ENCODE measurements at places on chromosomes 7 and 10.

- no peak for DNase-seq
Measured at GRCh38 chr7:136925044-136925443, 56.6 kb downstream of the CHRM2 start.

- no peak for DNase-seq
Measured at GRCh38 chr7:20218279-20218678, 1.1 kb upstream of the MACC1 start.

- DNase-seq = no peak
Measured at GRCh38 chr10:23917251-23917840, 291.6 kb upstream of the KIAA1217 start.

- no peak for DNase-seq
Measured at GRCh38 chr10:48493083-48493871, 111.6 kb downstream of the ARHGAP22 start.

GRCh38 chr7:3309140-3309539 is 8.1 kb downstream of the SDK1 start:
- no peak for DNase-seq

DNA sequence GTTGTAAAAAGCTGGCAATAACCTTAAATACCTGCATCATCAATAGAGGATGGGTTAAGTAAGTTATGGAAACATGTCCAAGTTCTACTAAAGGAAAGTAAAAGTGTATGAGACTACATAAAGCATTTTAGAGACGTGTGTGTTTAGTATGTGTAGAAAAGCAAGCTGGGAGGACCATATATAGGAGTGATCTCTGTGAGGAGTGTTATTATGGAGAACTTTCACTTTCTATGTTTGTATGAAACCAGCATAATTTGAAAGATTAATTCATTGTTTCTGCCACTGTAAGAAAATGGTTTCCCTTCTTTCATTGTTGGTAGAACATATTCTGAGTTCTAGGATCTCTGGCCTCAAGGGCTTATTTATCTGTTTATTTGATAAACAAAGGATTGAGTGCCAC is 19.2 kb upstream of the PDLIM1 start:
- DNase-seq = no peak

DNA sequence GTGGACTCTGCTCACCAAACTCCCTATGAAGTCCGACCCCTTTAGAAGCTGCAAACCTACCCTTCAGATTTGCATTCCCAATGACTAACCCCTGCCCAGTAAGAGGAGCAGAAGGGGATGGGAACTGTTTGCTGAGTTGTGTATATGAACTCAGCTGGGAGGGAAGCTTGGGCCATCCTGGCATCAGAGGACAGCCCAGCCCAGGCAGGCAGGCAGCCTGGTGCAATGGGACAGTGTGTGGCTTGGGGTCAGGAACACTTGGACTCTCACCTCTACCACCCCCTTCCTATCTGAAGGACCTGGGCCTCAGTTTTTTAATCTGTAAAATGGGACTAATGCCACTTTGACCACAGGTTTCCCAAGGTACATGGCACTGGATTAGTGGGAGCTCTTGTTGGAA is 147.4 kb upstream of the GPR26 start:
- DNase-seq = no peak

DNA sequence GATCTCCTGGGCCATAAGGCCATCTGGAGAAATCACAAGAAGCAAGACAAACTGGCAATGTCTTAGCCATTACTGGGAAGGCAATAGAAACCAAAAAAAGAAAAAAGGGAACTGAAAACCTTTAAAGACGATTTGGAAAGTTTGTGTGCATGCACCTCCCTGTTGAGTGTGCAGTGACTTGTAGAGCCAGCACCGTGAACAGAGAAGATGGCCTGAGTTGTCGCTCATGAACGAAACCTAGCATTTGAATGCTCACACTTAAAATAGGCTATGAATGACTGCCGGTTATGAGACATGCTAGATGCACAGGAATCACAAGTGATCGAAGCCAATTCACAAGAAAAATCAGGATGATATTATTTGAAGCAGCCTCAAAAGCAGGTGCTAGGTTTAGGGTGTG is 151.3 kb upstream of the ADO start:
- no peak for DNase-seq

DNA sequence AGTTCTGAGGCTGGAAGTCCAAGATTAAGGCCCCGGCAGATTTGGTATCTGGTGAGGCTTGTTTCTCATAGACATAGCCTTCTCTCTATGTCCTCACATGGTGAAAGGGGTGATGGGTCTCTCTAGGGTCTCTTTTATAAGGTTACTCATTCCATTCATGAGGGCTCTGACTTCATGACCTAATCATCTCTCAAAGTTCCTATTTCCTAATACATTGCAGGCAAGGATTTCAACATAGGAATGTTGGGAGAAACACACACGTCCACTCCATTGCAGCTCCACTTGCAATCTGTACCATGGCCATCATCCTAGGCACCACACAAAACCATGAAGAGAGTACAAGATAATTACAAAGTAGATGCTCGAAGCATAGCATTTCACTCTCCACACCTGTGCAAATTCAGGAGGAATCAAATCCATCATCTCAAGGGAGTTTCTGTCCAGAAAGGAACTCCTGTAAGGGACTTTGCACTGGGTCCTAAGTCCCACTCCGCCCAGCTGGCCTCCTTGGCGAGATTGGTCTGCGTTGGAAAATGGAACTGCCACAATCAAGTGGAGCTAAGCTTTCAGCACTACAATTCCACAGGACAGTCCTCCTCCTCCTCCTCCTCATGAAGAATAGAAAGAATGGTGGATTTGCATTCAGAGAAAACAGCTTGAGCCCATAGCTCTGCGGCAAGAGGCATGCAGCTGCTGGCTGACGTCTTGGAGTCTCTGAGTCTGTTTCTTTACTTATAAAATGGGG is 8.8 kb downstream of the DDC start:
- no peak for DNase-seq

DNA sequence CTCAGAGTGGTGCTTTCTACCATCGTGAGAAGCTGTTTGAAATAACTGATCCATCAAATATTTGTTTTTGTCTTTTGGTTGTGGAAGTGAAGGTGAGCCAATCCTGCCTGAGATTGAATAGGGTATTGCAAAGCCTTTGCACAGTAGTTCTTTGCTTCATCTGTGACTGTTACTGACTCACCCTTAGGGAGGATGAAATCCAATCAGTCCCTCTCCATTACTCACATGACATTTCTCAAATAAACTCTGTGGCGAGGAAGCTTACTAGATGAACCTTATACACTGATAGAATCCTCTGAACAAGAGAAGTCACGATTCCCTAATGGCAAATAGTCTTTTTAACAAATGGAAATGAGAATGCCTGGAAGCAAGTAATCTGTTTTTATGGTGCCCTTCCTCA is 31.9 kb downstream of the HEPACAM2 start:
- no peak for DNase-seq

DNA sequence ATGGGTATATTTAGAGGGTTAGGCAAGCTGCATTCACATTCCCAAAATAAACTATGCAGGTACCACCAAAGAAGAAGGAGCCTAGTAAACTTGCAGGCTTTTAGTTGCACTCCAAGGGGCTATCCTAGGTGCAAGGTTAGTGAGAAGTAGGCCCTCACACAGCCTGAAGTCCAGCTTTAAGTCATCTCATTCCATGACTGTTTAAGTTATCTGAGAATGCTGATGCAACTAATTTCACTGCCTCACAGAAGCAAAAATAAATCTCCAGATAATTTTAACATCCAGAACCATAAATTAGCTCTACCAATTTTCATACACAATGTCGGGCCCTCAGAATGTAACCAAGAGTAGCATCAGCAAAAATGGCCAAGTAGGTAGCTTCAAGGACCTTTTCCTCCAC is 34.3 kb upstream of the HHEX start:
- no peak for DNase-seq

DNA sequence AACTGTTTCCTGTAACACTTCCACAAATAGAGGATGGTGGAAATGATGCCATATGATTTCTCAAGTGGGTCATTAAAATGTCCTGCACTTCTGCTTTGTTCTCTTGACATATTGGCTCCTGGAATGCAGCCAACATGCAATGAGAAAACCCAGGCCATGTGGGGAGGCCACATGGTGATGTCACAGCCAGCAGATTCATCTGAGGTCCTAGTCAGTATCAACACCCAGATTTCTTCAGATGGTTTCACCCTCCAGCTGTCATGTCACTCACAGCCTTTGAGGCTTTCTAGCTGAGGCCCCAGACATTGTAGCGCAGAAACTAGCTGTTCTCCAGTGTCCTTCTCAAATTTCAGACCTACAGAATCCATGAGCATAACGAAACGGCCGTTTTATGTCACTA is 102.3 kb upstream of the NUPR2 start:
- no peak for DNase-seq

DNA sequence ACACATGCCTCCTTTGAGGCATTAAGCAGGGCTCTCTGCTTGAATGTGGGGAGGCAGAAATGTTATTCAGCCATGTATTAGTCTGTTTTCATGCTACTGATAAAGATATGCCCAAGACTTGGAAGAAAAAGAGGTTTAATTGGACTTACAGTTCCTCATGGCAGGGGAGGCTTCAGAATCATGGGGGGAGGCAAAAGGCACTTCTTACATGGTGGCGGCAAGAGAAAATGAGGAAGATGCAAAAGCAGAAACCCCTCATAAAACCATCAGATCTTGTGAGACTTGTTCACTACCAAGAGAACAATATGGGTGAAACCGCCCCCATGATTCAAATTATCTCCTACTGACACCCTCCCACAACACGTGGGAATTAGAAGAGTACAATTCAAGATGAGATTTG is 37.9 kb downstream of the ST7 start:
- DNase-seq = no peak

- DNase-seq = no peak
Measured at GRCh38 chr10:10665750-10666149, 351.9 kb upstream of the CELF2 start.

GRCh38 chr7:27442455-27442854 is 199.9 kb downstream of the EVX1 start:
- DNase-seq = no peak

DNA sequence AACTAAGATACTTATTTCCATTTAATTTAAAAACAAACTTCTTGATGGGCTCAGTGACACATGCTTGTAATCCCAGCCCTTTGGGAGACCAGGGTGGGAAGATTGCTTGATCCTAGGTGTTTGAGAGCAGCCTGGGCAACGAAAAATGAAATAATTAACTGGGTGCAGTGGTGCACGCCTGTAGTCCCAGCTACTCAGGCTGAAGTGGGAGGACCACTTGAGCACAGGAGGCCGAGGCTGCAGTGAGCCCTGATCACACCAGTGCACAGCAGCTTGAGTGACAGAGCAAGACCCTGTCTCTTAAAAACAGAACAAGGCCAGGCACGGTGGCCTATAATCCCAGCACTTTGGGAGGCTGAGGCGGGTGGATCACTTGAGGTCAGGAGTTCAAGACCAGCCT is 37.4 kb downstream of the AVL9 start:
- no peak for DNase-seq

DNA sequence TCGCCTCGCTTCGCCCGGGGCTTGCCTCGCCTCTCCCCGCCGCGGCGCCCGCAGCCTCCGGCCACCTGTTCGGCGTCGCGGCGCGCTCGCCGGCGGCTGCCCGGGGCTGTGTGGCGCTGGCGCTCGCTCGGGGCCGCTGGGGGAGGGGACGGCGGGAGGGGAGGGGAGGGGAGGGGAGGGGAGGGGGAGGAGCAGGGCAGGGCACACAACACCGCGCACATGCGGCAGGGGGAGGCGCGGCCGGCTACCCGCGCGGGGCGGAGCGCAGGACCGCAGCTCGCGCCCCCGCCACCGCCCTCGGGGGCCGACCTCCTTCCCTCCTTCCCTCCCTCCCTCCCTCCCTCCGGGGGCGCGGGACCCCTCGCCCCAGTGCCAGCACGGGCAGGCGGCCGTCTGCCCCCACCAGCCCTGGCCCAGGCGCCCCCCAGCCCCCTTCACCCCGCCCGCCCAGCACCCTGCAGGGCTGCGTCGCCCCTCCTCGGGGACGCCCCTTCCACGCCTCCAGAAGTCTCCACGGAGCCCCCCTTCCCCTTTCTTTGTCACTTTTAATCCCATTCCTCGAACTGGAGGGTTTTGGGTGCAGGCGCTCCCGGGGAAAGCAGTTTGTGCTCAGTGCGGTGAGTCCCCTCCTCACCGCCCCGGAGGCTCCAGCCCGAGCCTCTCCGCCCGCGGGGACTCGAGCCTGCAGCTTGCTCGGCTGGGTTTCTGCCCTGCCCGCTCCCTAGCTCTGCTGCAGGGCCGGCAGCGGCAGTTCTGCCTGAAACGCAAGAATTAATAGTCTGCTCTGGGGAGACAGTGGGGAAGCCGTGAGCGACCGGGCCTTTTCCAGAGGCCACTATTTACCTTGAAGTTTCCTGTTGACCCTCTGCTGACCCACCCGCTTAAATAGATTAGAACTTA is at the start of gene PARD3:
TSS of gene PARD3 (minus strand) at position 112 of the 900 bp plus-strand sequence. CDS start 301 bp downstream, outside the sequence.
- DNase-seq = peak; percentile 82

DNA sequence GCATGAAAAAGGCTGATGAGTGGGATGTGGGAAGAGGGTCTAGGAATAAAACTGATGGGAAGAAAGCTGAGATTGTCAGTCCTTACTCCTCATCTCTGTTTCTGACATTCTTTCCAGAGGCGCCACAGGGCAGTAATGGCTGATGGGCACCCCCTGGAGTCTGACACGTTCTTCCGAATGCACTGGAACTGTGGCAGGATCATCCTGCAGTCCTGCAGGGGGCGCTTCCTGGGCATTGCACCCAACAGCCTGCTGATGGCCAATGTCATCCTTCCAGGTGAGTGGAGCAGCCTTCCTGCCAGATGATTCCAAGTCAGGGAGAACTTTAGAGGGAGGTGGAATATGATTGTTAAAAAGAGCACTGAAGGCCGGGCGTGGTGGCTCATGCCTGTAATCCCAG is 4.8 kb downstream of the FSCN3 start:
- peak; percentile 65 for DNase-seq

DNA sequence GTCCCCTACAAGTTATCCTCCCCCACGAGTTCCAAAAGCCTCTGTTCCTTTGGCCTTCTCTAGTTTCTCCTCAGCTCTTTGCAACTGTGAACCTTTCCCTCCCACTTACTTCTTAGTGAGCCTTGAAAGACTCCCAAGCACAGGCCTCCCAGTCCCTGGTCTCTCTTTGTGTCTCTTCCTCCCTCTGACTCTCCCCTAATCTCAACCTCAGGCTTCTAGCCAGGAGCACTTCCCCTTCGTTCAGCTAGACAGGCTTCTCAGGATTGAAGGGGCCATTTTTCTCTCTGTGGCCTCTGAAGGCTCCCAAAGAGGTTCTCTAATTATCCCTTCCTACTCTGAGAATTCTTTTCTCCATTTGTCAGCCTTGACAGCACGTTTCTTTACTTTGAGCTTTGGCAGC is 50.2 kb upstream of the PHYHIPL start:
- peak; percentile 4 for DNase-seq

GRCh38 chr10:69899727-69900595 is 98.3 kb downstream of the COL13A1 start:
- peak; percentile 83 for DNase-seq
